Activated naive CD4-positive, alpha-beta T cell treated with anti-CD3 and anti-CD28 coated beads, Interleukin-2, amount 50 U/mL, for 72 hours (primary cell): ENCODE measurements at places on chromosomes 1 and 21.

DNA sequence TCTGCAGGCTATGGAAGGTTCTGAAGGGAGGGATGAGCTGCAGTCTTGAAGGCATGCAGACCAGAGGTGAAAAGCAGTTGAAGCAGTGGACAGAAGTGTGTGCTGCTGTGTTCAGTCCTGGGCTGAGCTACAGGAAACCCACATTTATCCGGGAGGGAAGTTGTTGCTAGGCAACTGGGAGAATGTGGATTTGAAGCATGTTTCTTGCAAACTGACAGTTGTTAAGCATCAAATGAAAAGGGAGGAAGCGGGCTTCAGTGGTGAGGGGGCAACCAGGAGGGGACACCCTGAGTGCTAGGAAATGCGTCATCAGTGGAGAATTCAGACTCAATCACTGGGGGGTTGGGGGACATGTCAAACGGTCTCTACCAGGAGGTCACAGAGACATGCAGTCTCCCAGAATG lies 28.7 kb downstream of the ABCA4 start:
- no peak for DNase-seq

DNA sequence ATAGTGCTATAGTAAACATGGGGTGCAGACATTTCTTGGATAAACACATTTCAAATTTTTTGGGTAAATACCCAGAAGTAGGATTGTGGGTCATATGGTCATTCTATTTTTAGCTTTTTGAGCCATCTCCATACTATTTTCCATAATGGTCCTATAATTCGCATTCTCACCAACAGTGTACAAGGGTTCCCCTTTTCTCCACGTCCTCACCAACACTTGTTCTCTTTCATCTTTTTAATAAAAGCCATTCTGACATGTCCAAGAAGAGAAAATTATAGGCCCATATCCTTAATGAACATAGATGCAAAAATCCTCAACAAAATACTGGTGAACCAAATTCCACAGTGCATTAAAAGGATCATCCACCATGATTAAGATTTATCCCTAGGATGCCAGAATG lies 8.9 kb downstream of the STUM start:
- no peak for DNase-seq

GRCh38 chr1:37692834-37693175 lies 489 bp downstream of the CDCA8 start:
- no peak for DNase-seq

DNA sequence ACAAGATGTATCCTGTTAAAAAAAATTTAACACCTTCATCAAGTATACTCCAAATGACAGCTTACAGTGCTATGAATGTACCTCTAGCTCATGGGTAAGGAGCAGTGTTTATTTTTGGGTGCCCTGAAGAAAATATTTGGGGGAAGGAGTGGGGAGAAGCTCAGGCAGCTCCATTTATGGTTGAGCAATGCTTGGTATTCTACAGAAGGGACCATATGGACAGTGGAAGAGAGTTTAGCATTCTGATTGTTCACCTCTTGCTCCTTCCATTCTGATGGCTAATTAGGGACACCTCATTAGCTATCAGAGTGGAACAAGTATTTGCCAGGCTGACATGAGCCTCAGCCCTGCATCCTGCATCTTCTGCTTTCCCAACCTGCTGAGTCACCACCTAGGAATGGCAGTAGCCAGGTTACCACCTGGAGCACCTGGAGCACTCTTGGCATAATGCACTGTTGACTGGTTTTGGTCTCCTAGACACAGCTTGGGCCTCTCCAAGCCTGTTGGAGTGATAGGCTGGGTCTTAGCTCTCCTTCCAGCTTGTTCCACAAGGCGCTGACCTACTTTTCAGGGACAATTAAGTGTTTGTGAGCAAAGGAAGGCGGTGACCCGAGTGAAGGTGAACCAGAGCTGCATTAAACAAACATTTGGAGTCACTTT lies 62.0 kb upstream of the MACF1 start:
- DNase-seq, result no peak

GRCh38 chr21:45052960-45053359 lies 21.4 kb upstream of the ADARB1 start:
- no peak for DNase-seq

- no peak for DNase-seq
Observed at GRCh38 chr1:81121306-81121705, 679.4 kb upstream of the ADGRL2 start.

DNA sequence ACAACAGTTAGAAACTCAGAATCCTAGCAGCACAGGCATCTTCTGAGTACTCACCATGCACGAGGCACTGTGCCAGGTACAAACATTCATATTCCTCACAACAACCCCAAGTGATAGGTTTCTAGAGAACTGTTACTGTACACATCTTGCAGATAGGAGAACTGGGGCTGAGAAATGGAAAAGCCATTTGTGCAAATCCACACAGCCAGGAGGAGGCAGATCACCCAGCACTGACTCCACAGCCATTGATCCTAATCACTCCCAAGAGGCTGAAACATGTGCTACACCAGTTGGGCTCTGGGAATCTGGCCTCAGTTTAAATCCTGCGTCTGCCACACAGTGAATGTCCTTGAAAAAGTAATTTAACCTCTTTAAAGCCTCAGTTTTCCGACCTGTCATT lies 151.0 kb downstream of the ST6GALNAC5 start:
- DNase-seq, result no peak

GRCh38 chr21:43333298-43334062 lies 93.5 kb downstream of the SIK1 start:
- DNase-seq, result no peak

- DNase-seq, result no peak
Observed at GRCh38 chr21:37548521-37548981, 182.0 kb downstream of the DYRK1A start.

DNA sequence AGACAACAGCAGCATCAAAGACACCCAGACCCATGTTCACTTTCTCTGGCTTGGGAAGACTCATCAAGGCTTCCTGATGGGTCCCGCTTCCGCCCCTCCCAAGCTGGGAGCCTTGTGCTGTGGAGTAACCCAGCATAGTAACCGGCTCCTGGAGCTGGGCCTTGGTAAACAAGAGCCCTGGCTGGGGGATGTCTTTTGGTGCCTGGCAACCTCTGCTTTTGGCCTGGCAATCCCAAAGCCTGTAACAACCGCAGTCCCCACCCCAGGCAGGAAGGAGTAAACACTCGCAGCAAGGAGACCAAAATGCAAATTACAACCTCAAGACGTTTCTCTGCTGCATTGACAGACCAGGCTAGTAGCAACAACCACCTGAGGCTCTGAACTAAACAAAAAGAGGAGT lies 16.9 kb upstream of the THRAP3 start:
- no peak for DNase-seq

GRCh38 chr1:46421739-46422138 lies 27.6 kb downstream of the FAAH start:
- DNase-seq, result no peak

DNA sequence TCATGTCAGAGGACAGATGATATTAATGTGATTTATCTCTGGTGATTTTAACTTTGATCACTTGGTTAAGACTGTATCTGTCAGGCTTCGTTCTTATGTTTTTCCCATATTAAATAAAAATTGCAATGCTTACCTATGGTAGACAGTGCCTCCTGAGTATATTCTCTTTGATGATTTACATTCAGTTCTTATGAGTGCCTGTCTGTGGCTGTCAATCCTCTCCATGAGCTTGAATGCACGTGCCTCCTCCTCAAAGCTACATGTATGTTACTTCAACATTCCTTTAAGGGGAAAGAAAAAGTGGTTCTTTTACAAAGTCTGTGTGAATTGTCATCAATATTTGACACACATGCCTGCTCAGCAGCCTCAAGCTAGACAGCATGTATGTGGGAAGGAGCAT lies 44.2 kb upstream of the RGS2 start:
- DNase-seq, result no peak

GRCh38 chr1:154788110-154788870 lies 81.8 kb downstream of the KCNN3 start:
- DNase-seq, result no peak

- DNase-seq, result peak; percentile 70
Observed at GRCh38 chr1:31705080-31705866, 1.5 kb upstream of the COL16A1 start.

DNA sequence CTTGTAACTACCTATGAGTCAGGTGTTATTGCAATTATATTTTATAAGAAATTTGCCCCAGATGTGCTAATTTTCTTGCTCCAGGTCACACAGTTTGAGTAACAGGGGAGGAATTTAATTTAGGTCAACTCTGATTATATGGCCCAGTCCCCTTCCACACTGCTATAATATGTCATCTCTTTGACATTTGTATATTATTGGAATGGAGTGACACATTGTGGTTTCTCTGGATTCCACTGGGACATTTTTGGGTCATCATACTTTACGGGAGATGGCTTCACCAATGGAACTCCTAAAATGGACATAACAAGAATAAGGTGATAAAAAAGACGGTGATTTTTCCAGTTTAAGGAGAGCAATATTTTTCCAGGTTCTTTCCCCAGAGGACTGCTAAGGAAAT lies 191.2 kb downstream of the DISC1 start:
- DNase-seq, result no peak

GRCh38 chr1:48263041-48263440 lies 40.5 kb downstream of the SLC5A9 start:
- no peak for DNase-seq

- DNase-seq, result no peak
Observed at GRCh38 chr1:152866321-152866720, 6.5 kb downstream of the LCE7A start.

- DNase-seq, result no peak
Observed at GRCh38 chr21:42312626-42313104, 2.5 kb downstream of the TFF3 start.

- no peak for DNase-seq
Observed at GRCh38 chr1:159991513-159991912, 37.5 kb upstream of the SLAMF9 start.

DNA sequence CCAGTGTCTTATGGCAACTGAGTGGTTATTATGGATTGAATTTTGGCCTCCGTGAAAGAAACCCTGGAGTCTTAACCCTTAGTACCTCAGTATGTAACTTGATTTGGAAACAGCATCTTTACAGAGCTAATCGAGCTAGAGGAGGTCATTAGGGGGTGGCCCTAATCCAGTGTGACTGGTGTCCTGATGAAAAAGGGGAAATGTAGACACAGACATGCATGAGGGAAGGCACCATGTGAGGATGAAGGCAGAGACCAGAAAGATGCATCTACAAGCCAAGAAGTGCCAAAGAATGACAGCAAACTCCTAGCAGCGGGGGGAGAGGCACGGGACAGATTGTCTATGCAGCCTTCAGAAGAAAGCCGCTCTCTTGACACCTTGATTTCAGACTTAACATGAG lies 14.7 kb downstream of the DOP1B start:
- DNase-seq, result no peak

DNA sequence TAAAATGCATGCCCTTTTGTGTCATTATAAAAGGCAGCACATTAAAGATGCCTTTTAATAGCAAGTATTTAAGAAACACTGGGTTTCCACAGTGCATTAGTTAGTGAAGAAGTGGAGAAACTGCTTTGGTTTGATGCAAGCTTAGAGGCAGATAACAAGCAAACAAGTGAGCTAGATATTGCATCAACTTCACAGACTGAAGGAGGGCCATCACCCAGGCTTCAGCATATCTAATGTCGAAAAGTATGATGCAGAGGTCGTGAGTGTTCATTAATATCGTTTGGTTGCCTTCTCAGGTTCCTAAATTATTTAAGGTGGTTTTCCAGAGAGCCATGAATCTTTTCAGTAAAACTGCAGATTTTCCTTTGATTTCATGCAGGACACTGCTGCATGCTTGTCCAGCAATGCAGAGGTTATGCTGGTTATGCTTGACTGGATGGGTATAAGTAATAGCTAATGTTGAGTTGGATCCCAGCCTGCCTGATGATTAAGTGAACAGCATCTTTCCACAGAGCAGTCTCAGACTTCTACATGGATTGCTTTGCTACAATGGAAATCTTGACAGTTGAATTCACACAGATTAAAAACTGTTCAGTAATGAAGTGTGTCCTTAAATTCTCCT lies 69.7 kb upstream of the IPO9 start:
- no peak for DNase-seq

- no peak for DNase-seq
Observed at GRCh38 chr21:32372755-32373154, 20.1 kb downstream of the URB1 start.

GRCh38 chr1:244868484-244869363 lies 4.4 kb upstream of the HNRNPU start:
- DNase-seq, result no peak

DNA sequence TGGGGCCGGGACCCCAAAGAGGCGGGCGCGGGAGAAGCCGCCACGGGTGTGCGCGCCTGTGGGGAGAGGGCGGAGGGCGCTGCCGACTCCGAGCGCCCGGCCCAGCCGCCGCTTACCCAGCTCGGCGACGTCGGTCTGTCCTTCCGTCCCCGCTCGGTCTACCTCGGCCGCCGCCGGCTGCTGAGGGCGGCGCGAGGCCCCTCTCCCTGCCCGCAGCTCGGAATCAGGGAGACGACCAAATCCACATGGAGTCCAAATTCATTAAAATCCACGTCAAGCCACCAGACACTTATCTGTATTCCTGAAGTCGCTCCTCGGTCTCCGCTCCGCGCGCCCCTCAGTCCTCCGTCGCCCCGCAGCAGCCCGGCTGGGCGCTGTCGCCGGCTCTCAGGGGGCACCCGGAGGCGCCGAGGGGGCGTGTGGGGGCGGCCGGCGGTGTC lies 637 bp downstream of the PLXNA2 start:
- DNase-seq, result no peak

DNA sequence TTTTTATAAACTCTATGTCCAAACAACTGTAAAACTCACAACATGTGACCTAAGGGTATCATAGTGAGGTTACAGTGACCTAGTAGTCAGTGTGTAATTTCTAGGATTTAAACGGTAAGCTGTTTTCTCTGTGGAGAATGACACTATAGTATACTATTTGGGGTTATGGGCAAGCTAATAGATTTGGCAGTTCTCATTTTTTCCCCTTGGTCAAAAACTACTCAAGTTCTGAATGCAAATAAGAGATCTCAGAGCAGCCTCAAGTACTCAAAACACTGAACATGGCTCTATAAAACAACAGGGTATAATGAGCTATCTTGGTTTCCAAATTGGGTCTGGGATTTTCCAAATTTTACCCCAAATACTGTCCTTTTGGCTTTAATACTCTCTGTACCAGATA lies 88.5 kb upstream of the HMCN1 start:
- no peak for DNase-seq

DNA sequence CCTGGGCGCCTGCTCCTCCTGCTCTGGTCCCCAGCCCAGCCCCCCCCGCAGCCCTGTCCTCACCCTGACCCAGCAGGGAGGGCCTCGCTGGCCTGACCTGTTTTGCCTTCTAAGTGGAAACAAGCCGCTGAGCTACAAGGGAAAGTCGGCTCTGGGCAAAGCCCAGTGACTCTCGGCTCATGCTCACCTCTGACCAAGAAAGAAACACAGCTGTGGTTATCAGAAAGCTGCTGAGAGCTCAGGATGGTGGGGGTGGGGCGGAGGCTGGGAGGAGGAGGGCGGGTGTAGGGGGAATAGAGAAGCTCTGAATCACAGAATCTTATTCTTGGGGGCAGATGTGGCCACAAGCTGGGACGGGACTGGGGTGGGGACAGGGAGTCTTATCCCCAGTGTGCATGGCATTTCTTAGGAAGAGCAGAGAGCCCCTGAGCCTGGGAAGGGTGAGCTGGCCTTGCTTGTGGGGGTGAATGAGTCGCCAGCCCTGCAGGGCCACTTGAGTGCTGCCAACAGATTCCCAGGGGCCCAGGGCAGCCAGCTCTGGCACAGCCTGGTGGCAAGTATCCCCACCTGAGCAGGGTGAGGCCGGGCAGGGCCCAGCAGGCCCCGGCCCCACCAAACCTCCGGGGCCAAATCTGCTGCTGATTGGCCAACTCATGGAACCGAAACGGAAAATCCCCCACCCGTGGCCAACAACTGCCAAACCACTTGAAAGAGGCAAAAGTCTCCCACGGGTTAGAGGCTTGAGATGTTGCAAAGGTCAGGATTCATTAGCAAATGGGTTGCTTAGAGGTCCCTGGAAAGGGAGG lies 120.6 kb downstream of the SPSB1 start:
- peak; percentile 83 for DNase-seq

- no peak for DNase-seq
Observed at GRCh38 chr1:16117369-16117768, 38.5 kb downstream of the EPHA2 start.
